ENCODE measurements at places on chromosomes 7 and 10.

- no peak for DNase-seq
Observed at GRCh38 chr10:44386546-44387052, 1.7 kb upstream of the CXCL12 start.

- no peak for DNase-seq
Observed at GRCh38 chr7:42457663-42458062, 220.7 kb upstream of the GLI3 start.

GRCh38 chr10:95655571-95656290 is 780 bp downstream of the ALDH18A1 start:
- no peak for DNase-seq

- DNase-seq, result no peak
Observed at GRCh38 chr10:56279270-56279669, 81.8 kb downstream of the ZWINT start.

GRCh38 chr7:1725199-1725690 is 55.2 kb downstream of the ELFN1 start:
- DNase-seq, result no peak

DNA sequence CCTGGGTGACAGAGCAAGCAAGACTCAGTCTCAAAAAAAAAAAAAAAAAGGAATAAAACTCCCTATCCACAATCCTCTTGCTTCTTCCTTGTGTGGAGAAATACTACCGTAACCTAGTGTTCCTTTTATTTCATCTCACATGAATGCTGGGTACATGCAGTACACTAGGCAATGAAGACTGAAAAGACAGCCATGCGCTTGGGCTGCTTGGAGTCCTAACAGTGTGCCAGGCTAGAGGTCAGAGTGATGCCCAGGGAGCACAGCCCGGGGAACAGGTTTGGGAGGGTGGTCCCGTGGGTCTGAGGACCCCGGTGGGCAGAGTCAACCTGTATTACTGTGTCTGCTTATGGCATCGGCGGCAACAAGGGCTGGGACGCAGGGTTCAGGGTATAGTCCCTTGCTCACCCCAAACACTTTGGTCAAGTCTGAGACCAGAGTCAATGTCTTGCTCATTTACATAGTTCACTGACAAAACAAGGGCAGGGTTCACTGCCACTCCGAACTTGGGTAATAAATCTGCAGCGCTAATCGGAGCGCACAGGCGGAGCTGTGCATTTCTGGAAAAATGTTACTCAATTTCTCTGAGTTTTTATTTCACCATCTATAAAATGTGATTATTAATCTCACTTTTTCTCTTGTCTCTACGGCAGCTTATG is 118.0 kb downstream of the CLEC2L start:
- no peak for DNase-seq

- no peak for DNase-seq
Observed at GRCh38 chr7:1669064-1669951, 769 bp upstream of the ELFN1 start.

GRCh38 chr10:63260860-63261251 is 127.7 kb downstream of the NRBF2 start:
- DNase-seq, result no peak

DNA sequence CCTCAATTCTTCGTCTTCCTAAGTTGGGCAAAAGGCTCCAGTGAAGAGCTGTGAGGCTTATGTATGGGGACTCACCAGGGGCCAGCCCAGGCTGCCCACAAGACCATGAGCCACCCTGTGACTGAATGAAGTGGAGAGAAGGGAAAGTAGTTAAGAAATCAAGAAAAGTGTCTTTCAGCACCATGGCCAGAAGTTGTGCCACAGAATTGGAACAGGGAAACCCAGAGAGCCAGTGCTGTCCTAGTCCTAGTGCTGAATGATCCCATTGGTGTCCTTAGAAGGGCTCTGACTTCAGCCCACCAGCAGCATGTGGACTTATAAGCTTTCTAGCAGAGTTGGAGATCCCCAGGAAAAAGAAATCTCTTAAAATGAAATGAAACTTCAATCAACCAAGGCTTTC is 37.0 kb upstream of the CCSER2 start:
- no peak for DNase-seq

- no peak for DNase-seq
Observed at GRCh38 chr7:94452239-94452638, 57.4 kb upstream of the CASD1 start.

DNA sequence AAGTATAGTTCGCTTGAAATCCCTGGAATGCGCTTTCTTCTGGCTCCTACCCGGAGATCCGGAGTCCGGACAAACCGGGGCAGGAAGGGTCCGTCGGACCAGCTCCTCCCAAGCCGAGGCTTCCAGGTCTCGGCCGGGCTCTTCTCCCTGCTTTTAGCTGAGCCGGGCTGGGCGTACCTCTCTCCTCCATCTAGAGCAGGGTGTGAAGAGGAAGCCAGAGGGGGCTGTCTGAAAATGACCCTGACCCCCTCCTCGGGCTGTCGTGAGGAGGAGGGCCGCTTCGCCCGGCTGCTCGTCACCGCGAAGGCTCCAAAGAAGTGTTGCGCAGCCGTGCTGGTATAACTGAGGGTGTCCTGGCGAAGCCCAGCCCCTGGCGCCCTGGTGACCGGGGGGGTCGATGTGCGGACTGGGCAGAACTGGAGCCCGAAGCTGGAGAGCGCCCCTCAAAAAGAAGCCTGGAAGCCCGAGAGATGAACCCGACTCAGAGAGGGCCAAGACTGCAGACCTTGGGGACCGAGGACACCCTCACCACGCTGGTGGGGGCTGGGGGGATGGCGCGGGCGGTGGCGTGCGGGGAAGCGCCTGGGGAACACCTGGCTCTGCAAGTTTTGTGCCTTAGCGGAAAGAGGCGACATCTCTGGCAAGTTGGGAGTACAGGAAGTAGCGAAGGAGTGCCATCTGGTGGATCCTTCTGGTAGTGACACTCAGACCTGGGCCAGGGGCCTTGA is 5.7 kb downstream of the KAZALD1 start:
- DNase-seq, result peak; percentile 63

GRCh38 chr7:19113855-19114550 is 3.4 kb downstream of the TWIST1 start:
- no peak for DNase-seq

GRCh38 chr10:86390337-86391120 is 23.9 kb upstream of the GRID1 start:
- DNase-seq, result no peak

GRCh38 chr7:120794106-120794729 is 63.7 kb downstream of the TSPAN12 start:
- no peak for DNase-seq

- DNase-seq, result no peak
Observed at GRCh38 chr7:121755286-121755685, 117.7 kb upstream of the PTPRZ1 start.

DNA sequence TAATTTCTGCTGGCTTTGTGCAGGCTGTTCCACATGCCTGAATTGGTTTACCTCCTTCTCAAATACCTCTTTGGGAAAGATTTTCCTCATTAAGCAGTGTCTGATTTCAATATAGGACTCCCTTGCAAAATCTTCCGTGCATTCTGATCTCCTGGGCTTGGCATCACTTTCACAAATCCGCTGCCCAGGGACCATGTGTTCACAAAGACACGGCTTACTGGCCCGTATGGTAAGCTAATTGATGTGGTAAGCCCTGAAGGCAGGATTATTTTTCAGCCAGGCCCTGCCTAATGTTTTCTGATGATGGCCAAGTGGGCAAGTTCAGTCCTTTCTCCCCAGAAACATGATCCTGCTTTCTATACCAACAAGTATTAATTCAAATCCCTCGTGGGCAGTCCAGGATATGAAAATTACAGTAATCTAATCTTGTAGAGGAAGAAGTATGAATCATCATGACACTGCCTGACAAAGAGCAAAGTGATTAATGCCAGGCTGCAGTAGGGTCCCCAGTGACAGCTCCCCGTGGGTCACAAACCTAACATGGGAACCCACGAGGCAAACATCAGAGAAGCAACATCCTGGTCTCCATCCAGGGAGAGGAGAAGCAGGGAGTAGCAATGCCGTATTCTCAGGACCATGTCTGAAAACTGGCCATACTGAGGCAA is 11.6 kb upstream of the SVIL start:
- no peak for DNase-seq

DNA sequence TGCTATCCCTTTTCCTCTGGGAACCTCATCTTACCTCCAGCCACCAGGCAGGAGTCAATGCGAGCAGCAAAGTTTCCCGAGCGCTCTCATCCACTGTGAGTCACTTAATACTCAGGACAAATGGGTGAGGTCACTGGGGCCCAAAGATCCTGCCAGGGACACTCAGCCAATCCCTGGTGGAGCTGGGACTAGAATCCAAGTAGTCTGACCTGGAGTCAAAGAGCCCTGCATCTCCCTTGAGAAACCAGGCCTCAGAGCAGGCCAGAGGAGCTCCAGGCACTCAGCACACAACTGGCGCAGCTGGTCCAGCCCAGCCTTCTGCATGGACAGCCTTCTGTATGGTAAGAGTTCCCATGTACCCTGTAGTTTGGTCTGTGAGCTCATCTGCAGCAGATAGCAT is 142.3 kb downstream of the MAPK8 start:
- DNase-seq, result no peak

DNA sequence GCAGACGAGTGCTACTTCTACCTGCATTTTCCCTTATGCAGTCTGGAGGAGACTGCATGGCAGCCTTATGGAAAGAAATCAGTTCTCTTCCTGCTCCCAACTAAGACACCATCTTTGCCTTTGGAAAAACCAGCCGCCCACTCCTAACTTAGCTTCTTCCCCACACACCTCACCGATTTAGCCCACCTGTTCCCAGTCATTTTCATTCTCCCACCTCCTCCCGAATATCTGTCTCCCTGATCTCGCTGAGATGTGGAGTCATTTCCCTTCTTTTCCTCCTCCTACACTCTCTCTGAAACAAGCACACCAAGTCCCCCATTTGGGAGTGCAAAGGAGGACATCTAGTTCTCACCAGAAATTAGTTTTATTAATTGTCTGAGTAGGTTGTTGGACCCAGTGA is 35.2 kb upstream of the JCAD start:
- no peak for DNase-seq

GRCh38 chr7:105336009-105336408 is 52.7 kb downstream of the SRPK2 start:
- DNase-seq, result no peak

GRCh38 chr7:8263048-8263447 is 1.1 kb upstream of the ICA1 start:
- no peak for DNase-seq

DNA sequence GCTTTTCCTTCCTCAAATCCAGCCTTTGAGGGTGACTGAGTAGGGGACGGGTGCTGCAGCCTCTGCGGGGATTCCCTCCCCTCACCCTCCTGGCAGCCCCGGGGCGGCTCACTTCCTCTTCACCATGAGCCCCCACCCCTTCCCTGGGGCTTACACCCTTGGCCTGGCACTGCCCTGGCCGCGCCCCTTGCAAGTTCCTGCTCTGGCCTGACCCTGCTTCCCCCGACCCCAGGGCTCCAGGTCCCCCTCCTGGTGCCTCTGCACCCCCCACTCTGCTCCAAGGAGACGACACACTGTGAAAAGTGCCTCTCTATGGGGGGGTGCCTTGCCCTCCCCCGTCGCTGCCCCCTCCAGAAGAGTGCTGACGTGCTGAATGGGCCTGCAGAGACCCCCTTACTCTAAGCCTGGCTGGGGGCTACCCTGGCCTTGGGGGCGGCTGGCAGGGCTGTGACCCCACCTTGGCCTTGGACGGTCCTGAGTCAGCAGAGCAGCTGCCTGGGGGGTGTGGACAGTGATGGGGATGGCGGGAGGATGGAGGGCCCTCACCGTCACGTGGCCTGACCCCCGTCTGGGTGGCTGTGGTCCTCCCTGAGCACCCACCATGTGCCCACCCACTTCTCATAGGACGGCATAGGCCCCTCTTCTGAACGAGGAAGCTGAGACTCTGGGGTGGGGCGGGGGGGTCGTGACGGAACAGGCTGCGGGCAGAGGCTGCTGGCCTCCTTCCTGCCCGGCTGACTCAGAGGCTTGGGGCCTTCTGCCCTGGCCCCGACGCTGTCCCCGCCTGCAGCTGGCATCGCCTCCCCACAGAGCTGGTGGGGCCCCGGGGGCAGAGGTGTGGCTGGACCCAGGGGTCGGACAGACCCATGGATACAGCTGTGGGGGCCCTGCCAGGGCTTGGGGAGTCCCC is 9.8 kb downstream of the LFNG start:
- peak; percentile 70 for DNase-seq

- DNase-seq, result no peak
Observed at GRCh38 chr7:117828825-117829224, 44.4 kb downstream of the CTTNBP2 start.

DNA sequence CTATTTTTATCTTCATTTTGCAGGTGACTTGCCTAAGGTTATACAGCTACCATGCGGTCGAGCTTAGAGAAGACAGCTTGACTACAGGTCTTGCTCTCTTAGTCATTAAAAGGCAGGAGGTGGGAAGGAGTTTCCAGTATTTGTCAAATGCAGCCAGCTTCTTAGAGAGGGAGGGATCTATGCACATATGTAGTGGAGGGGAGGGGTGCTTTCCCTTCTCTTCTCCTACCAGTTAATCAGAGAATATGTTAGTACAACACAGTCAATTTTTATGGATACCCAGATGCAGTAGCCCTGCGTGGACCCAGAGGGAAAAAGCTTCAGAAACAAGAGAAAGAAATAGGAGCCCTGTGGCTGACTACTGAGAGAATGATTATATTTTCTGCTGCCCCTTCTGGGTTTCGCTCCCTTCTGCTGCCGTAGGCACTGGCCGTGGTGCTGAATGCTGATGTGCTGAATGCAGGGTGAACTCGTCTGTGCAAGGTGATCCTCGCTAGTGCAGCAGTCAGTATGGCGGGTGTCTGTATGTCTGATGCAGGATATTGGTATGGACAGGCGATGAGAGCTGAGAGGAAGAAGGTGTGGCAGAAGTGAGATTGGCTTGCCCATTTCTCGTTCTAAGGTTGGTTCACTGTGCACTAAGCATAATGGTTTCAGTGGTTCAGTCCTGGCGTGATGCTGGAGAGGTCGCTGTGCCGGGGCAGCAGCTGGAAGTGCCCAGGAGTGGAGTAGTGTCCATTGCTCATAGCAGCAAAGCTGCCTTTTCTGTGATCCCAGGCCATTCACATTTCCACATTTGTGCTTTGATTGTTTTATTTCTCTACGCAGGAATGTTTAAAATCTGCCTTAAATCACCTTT is 189.2 kb upstream of the PODXL start:
- no peak for DNase-seq

GRCh38 chr10:52720018-52720417 is 52.6 kb downstream of the MBL2 start:
- no peak for DNase-seq

DNA sequence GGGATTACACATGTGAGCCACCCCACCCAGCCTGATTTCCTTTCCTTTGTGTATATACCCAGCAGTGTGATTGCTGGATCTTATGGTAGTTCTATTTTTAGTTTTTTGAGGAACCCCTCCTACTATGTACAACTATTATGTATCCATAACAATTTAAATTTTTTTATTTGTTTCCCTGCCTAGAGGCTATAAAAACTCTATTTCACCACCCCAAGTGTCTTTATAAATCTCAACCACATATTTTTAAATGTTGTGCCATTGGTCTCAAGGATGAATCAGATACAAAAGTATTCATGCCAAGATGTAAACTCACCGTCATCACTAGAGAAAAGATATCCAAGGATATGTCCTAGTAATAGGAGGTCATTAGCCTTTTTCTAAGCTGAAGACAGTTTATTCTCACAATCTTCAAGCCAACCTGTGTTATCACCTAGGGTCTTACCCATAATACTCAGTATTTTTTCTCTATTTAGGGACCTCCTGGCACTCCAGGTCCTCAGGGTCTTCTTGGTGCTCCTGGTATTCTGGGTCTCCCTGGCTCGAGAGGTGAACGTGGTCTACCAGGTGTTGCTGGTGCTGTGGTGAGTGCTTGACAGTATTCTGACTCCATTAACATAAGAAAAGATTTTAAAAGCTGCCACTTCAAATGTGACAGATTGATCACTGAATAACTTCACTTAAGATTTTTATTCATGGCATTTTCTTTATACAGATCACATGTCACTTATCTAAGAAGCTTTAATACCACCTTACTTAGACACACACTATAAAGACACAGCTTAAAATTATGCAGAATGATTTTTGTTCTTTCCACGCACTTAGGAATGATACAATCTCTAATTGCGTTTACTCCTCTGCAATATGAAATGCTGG is 29.4 kb downstream of the COL1A2 start:
- DNase-seq, result no peak

Measured in NK-92 treated with Interleukin-12 subunit alpha and Interleukin-12 subunit beta, amount 100 ng/mL, for 24 hours (cell line).